Spinal cord (tissue), 10 donors: ENCODE measurements at places on chromosomes 16 and 17. TPM values are rescaled to one million over a fixed set of nuclear protein-coding genes. Genes with fewer than 3 reads are reported as not detected.

Gene HAS3
- 1.7 TPM for total RNA-seq

Gene TBC1D3
- not detected for total RNA-seq

DNA sequence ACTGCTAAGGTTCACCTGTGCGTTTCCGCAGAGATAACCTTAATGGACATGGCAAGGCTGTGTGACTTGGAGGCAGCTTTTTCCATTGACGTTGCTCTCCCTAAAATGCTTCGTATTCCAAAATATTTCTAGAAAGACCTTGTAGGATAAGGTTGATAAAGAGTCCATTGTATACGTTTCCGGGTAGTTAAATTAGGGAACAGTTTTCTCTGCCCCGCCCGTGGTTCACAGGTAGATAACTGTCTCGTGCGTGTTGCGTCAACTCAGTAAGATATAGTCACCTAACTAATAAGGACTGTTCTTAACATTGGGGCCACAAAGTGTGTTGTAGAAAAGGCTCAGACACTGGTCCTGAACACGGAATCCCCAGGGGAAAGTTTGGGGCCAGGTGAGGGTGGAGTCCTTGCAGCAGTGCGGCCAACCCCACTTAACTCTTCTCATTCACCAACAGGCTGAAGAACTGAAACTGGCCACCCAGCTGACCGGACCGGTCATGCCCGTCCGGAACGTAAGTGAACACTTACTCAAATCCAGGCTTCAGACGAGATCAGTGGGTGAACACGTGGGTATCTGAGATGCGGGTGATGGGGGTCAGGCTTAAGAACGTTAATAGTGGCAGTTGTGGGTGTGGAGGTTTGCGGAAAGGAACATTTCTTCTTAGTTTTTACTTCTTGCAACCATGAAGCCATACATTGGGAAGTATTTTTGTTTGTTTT lies 1.6 kb downstream of the RPL13 start:
- H3K27me3 ChIP-seq = no peaks in the 10 kb centered on the region
- H3K36me3 ChIP-seq = peaks cover 57% of the 10 kb centered on the region
- DNase-seq = no peak
- H3K27ac ChIP-seq = no peak overlapping the region
- H3K4me3 ChIP-seq = peak overlapping the region; percentile 78
- H3K4me1 ChIP-seq = peaks cover 67% of the 10 kb centered on the region

DNA sequence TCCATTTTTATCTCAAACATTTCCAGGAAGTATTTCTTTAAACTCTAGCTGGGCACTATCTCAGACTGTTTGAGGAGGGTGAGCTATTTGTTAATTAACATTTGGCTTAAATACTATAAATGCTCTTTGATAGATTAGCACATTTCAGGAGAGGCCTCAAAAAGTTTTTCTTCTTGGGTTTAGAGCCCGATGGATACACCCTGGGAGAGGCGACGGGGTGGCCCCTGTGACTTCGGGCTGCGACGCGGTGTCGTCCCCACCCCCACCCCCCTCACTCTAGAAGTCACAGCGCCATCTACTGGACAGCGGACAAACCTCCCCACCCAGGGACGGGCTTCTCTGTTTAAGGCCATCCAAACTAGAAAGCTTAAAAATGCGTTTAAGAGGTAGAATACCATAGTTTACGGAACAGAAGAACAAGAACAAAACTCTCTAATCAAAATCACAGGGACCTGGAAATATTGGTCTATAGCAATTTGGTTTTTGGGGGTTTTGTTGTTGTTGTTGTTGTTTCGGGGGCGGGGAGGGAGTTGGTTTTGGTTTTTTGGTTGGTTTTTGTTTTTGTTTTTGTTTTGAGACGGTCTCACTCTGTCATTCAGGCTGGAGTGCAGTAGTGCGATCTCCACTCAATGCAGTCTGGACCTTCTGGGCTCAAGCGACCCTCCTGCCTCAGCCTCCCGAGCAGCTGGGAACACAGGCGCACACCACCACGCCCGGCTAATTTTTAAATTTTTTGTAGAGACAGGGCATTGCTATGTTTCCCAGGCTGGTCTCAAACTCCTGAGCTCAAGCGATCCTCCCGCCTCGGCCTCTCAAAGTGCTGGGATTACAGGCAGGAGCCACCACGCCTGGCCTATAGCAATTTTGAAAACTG lies 254.4 kb downstream of the C16orf95 start:
- peak overlapping the region; percentile 39 for H3K4me3 ChIP-seq
- no peak for DNase-seq
- peaks cover 40% of the 10 kb centered on the region for H3K27me3 ChIP-seq
- no peaks in the 10 kb centered on the region for H3K36me3 ChIP-seq
- H3K4me1 ChIP-seq = peaks cover 8% of the 10 kb centered on the region

DNA sequence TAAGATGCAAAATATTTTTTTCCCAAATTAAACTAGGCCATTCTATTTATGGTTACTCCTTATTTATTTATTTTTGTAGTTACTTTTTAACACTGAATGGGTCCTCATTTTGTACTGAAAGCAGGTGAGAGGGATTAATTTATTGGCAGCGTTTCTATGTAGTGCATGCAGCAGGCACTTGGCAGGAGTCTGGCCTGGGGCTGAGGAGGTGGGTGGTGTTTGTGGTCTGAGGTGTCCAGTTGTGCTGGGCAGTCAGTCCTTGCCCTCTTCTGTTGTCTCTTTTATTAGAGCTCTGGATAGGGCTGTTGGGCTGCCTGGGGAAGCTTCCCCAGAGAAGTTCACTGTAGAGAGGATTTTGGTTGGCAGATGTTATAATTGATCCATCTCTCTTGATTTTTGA lies 12.7 kb downstream of the SEC14L1 start:
- H3K4me1 ChIP-seq = peaks cover 18% of the 10 kb centered on the region
- H3K36me3 ChIP-seq = peaks cover 12% of the 10 kb centered on the region
- no peak overlapping the region for H3K4me3 ChIP-seq
- H3K27ac ChIP-seq = peak overlapping the region; percentile 33
- H3K27me3 ChIP-seq = no peaks in the 10 kb centered on the region

DNA sequence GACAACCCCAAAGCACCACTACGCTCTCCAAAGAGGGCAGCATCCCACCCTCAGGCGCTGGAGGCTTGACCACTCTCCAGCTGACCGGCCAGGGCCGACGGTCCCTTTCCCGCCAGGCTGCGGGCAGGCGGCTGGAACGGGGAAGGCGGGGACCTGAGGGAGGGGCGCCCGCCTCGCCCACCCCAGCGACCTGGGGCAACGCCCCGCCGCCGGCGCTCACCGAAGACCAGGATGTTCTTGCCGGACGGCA lies 431 bp downstream of the DYNC1LI2 start:
- peaks cover 25% of the 10 kb centered on the region for H3K36me3 ChIP-seq
- peaks cover 14% of the 10 kb centered on the region for H3K4me1 ChIP-seq
- peak overlapping the region; percentile 84 for H3K4me3 ChIP-seq
- peak overlapping the region; percentile 52 for H3K27ac ChIP-seq
- DNase-seq = no peak

GRCh38 chr17:33113991-33114370 lies 122.3 kb downstream of the SPACA3 start:
- peaks cover 6% of the 10 kb centered on the region for H3K36me3 ChIP-seq
- no peak for DNase-seq
- H3K27ac ChIP-seq = no peak overlapping the region
- peaks cover 16% of the 10 kb centered on the region for H3K4me1 ChIP-seq
- H3K4me3 ChIP-seq = no peak overlapping the region

DNA sequence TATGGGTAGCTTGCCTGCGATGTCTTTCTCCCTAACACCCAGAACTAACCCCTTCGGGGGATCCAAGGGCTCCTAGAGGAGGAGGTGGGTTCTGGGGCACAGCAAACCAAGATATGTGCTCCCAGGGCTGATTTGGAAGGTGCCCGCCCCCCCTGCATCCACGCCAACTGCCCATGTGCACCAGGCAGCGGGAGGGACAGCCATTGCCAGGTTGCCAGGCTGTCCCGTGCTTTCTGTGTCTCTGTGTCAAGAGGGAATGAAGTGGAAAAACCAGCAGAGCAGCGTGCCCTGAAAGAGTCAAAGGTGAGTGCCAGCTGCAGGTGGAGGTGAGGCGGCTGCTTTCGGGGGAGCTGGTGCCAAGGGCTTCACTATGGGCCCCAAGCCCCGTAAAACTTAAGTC lies 6.4 kb downstream of the TEKT5 start:
- H3K27ac ChIP-seq = no peak overlapping the region
- H3K4me3 ChIP-seq = no peak overlapping the region

DNA sequence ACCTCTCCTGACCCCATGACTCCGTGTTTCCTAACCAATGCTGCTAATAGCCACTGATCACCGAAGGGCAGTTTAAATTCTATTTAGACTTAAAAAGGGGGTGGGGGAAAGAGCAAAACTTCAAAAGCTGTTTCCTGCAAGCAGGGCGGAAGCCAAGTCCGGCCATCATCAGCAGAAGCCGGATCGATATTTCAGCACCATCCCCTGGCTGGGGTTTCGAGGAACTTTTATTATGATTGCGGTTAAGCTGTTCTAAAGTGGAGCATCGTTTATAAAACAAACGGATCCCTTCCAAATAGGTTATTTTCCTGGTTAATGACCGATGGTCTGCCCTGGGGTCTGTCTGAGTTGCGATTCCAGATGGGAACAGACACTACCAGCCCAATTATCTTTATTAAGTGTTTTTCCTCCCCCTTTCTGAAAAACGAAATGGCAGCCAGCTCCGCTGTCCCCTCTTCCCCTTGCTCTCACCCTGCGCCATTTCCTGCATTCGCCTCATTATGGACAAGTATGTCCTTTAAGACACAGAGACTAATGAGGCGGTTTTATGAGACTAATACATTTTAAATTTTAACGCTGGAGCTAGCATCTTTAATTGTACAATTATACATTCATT lies 76.1 kb upstream of the IRX3 start:
- H3K27ac ChIP-seq = no peak overlapping the region
- no peak overlapping the region for H3K4me3 ChIP-seq
- H3K36me3 ChIP-seq = no peaks in the 10 kb centered on the region
- H3K27me3 ChIP-seq = peaks cover 33% of the 10 kb centered on the region
- peak; percentile 73 for DNase-seq
